Activated naive CD4-positive, alpha-beta T cell treated with anti-CD3 and anti-CD28 coated beads, Interleukin-2, amount 10 ng/mL, durations not matched to agents 7 days and 5 days (primary cell): ENCODE measurements at places on chromosomes 16 and 17.

GRCh38 chr17:16380640-16381495 lies at the start of gene UBB:
Gene UBB, plus strand, starts transcription at chr17:16381091. Its CDS starts 817 bp downstream, at chr17:16381908.
- DNase-seq: peak; percentile 97

DNA sequence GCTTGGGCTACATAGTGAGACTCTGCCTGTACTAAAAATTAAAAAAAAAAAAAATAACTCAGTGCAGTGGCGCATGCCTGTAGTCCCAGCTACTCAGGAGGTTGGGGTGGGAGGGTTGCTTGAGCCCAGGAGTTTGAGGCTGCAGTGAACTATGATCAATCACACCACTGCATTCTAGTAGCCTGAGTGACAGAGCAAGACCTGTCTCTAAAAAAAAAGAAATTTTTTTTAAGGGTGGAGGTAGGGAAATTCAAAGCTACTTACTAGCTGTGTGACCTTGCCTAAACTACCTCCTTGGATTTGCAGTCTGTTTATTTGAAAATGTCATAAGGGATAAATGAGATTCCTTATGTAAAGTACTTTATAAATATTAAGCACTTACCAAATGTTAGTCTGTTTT lies 3.4 kb upstream of the SMPD3 start:
- no peak for DNase-seq

GRCh38 chr16:84604477-84605013 lies 13.3 kb downstream of the COTL1 start:
- no peak for DNase-seq

DNA sequence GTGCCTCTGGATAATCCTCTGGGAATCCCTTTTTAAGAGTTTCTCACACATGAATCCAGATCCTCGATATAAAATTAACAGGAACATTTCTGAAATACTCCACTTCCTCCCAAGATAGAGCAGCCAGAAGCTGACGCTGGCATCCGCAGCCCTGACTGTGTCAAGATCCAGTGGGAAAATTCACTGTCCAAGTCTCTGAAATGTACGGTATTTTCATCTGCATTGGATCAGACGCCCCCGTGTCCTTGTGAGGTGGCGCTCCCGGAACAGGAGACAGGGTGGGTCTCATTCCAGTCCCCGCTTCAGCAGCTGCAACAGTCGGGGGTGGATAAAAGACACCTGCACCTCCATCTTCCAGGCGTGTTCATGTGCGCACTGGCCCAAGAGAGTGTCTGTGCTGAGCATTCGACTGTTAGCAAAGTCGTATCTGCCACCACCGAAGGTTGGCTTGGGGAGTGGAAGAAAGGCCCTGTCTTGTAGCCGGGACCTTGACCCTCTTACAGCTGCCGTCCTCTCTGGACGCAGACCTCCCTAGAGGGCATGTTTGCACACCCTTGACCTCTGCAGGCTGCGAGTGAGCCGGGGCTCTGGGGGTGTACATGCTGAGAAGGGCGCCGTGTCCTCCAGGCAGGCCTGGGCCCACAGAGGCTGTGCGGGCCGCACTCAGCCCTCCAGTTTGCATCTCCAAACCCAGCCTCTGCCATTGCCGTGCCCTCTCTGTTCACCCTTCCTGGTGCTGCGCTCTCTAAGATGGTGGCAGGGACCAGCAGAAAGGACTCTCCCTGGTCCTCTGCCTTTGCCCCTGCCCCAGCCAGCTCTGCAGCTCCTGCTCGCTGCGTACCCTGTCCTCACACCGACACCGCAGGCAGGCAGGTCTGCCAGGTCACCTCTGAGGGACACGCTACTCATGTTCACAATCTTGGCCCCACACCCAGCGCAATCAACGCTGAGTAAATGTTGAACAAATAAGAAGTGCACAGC lies 72.0 kb upstream of the CHMP6 start:
- DNase-seq: no peak

DNA sequence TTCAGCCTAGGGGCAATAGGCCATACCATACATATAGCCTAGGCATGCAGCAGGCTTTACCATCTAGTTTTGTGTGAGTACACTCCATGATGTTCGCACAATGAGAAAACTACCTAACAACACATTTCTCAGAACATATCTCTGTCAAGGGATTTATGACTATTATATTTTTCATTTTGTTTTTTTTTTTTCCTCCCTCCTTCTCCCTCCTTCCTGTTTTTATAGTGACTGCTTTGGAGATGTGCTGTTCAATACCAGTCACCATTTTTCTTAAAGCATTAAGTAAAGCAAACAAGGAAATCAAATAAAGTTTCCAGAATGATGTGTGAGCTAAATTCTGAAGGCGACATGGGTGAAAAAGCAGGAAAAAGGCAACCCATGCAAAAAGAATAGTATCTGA lies 194.6 kb downstream of the STX8 start:
- no peak for DNase-seq

DNA sequence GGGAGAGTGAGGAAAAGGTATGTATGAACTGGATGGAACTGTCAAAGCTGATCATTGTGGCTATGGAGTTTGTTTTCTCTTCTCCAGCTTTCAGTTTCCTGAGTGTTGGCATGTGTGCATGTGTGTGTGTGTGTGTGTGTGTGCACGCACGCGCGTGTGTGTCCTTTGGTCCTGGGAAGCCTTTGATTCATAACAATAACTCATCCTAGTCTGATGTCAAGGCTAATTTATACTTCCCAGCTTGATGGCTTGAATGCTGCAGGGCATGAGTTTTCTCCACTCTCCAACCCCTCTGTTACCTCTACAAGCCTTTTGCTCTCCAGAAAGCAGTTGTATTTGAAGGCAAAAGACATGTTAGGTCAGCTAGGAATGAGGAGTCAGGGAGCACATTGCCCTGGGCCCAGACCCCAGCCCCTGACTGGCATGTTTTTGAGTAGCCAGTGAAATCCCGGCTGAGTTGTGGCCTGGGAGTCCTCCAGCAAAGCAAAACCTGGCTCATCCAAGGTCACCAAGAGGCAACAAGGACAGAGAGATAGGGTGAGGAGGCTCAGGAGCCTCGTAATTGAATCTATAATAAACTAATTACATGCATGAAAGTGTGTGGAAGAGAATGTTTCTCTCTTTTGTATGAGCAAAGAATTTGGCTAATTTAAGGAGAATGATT lies 8.9 kb upstream of the CDC42EP4 start:
- no peak for DNase-seq

GRCh38 chr17:50946223-50946890 lies 80.2 kb upstream of the TOB1 start:
- no peak for DNase-seq

DNA sequence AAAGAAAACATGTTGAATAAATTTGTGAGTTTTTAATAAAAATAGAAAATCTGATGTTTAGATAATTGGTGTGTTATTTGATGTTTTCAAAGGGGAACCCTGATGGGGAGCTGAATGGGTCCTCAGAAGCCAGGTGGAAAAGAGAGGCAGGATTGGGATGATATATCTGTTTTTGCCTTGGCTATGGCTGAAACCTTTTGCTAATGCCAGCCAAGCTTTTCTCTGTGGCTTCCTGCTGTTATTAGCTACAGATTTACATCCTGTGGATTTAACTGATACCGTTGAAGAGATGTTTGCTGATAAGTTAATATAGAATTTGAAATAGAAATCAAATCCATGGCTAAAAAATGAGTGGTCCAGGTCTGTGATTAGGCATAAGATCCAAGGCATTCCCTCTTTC lies 4.2 kb upstream of the AATF start:
- no peak for DNase-seq

- no peak for DNase-seq
Measured at GRCh38 chr16:57637020-57637419, 8.6 kb downstream of the ADGRG1 start.

DNA sequence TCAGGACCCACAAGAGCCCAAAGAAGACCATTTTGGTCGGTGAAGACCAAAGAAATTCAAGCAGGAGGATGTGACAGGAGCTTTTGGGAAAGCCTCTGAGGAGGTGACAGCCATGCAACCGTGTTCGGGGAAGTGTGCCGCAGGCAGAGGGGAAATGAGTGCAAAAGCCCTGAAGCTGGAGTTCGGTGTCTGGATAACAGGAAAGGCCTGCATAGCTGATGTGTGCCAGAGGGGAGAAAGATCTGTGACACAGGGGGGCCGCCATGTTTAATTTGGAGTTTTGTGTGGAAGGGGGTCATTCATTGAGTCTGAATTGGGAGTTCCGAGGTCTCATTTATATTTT lies 870 bp upstream of the ZC3H7A start:
- no peak for DNase-seq

DNA sequence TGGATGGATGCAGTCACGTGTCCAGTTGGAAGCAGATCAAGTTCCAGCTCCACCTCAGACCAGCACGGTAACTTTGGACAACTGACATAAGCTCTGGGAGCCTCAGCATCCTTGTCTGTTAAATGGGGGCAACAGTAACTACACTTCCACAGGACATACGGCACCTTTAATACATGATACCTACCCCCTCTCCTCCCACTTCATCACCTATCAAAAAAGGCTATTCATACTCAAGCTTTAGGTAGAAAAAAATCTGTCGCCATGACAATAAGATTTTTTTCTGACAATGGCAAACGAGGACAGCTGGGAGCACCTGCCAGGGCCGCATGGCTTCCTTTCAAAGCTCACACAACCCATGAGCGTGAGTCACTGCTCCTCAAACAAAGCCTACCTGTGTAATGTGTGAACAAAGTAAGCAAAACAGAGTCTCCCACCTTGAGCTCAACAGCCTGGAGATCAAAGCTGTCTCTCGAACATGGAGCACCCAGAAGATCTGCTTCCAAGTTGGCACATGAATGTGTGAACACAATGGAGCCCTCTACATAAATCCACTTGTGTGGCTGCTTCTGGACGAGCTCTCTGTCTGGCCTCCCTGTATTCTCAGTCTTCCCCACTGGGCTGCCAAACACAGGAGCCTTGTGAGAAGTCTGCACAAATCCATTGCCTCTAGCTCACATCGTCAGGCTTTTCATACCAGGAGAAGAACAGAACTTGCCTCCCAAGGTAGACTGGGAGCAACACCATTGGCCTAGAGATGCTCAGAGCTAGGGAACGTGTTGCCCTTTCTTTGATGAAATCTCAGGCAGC lies 459.7 kb downstream of the SOX9 start:
- DNase-seq: no peak

DNA sequence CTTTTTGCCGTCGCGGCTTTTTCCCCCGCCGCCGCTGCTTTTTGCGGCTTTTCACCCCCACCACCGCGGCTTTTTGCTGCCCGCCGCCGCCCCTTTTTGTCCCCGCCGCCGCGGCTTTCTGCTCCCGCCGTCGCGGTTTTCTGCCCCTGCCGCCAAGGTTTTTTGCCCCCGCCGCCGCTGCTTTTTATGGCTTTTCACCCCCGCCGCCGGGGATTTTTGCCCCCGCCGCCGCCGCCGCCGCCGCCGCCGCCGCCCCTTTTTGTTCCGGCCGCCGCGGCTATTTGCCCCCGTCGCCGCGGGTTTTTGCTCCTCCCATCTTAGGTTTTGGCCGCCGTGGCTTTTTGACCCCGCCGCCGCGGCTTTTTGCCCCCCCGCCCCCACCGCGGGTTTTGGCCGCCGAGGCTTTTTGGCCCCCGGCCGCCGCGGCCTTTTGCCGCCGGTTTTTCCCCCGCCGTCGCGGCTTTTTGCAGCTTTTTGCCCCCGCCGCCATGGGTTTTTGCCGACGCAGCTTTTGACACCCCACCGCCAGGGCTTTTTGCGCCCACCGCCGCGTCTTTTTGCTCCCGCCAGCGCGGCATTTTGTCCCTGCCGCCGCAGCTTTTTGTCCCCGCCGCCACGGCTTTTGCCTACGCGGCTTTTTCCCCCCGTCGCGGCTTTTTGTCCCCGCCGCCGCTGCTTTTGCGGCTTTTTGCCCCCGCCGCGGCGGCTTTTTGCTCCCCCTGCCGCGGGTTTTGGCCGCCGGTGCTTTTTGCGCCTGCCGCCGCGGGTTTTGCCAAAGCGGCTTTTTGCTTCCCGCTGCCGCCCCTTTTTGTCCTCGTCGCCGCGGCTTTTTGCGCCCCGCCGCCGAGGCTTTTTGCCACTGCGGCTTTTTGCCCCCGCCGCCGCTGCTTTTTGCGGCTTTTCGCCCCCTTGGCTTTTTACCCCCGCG lies 519.4 kb upstream of the WSB1 start:
- no peak for DNase-seq

DNA sequence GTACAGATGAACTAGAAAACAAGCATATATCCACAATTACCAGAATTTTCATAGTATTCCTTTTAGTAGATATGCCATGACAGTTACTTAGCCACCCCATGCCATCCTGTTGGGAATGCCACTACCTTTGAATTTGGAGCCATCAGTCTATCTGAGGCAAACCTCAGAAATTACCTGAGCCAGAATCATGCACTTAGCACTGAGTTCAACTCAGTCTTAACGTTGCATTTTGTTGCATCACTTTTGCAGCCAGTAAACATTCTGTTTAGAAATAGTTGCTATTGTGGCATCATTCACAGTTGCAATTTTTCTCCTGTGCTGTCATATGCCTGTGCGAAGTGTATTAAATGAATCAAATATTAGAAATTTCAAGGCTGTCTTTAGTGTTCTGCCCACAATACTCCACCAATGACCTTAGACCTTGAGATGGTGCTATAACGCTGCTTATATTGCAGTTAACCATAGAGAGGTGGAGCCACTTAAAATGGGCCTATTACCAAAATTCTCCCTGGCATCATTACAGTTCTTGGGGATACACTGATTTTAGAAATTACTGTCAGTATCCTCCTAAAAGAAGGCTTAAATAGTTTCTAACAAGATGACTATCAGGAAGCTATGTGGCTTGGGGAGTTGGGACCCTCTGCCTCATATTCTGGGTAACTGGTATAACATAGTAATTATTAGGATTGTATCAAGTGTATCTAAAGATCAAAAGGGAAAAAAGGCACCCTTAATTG lies 11.1 kb downstream of the PTRH2 start:
- DNase-seq: no peak

DNA sequence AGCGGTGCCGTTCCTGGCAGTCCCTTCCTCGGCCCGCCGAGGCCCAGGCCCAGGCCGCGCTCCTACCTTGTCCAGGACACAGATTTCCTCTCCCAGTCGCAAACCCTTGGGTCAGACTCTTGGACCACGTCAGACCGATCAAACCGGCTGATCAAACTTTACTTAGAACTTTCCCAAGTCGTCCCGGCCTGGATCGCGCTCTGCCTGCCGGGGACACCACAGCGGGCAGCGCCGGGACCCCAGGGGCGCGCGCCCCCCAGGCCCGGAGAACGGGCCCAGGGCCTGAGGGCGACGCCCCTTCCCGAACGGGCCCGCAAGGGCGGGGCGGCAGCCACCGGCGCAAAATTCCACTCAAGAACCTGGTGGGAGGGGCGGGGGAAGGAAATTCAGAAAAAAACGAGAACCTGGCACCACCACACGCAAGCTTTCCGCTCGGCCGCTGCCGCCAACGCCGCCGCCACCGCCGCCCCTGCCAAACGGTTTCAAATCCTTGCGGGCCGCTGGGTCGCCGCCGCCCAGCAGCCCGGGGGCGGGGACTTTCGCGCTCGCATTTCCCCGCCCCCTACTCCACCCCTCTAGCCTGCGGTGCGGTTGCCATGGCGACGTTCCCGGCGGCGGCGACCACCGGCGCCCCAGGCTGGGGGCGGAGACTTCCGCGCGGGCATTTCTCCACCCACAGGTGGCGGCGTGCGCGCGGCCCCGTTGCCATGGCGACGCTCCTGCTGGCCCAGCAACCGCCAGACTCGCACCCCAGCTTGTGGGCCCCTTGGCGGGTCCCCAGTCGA lies at the start of gene CEP112:
Gene CEP112, minus strand, starts transcription at position 541 of the 785 bp plus-strand sequence.
- peak; percentile 87 for DNase-seq

- DNase-seq: no peak
Measured at GRCh38 chr17:76089680-76090516, 10.9 kb downstream of the ZACN start.

GRCh38 chr16:79098907-79099306 lies 501.6 kb downstream of the MAF start:
- no peak for DNase-seq
